ENCODE measurements at places on chromosomes 2 and 18.

GRCh38 chr18:3704556-3705344 lies 254.8 kb downstream of the TGIF1 start:
- no peak for DNase-seq

DNA sequence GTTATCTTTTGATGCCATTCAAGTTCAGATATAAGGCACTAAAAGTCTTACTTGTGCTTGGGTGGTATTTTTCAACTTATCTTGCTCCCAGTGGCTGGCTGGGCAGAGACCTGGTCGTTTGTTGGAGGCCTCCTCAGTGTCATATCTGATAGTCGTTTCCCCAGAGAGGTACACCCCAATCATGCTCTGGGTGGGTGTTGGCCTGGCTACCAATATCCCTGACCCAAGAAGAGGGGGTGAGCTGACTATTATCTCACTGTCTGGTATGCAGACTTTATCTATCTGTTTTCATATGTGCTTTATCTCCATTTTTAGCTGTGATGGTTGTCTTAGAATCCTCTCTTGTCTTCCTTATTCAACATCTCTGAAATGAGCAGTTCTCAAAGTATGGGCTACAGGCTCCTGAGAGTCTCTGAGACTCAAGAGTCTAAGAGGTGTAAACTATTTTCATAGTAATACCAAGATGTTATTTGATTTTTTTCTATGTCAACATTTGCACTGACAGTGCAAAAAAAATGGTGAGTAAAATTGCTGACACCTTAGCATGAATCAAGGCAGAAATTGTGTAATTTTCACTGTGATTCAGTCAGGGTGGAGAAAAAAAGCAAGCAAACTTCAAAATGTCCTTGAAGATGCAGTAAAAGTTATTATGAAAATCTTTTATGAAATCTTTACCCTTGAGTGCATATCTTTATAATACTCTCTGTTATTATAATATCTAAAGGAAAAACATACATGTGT lies 12.3 kb upstream of the PLEK start:
- DNase-seq: no peak

DNA sequence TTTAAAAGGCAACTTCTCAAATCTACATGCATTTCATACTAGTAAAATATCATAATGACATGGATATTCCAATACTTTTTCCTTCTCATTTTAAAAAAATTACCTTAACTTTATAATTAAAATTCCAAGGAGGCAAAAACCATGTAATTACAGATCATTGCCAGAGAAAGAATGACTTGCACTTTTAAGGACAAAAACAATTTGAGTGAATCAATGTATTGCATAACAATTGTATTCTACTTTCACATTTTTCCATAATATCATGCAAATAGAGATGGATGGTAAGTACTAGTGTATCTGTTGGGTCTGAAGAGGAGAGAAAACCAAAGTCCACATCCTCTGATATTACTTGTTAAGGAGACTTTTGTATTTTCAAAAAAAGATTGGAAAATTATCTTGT lies 89.5 kb upstream of the NCK2 start:
- no peak for DNase-seq

- DNase-seq: no peak
Observed at GRCh38 chr2:179910735-179911113, 49.3 kb upstream of the ZNF385B start.

- no peak for DNase-seq
Observed at GRCh38 chr2:207071820-207072219, 93.9 kb downstream of the KLF7 start.

All from stimulated activated CD8-positive, alpha-beta memory T cell treated with anti-CD3 and anti-CD28 coated beads, Interleukin-4, amount 100 ng/mL, for 1 hour (primary cell).